ENCODE measurements at places on chromosomes 1 and 21.

DNA sequence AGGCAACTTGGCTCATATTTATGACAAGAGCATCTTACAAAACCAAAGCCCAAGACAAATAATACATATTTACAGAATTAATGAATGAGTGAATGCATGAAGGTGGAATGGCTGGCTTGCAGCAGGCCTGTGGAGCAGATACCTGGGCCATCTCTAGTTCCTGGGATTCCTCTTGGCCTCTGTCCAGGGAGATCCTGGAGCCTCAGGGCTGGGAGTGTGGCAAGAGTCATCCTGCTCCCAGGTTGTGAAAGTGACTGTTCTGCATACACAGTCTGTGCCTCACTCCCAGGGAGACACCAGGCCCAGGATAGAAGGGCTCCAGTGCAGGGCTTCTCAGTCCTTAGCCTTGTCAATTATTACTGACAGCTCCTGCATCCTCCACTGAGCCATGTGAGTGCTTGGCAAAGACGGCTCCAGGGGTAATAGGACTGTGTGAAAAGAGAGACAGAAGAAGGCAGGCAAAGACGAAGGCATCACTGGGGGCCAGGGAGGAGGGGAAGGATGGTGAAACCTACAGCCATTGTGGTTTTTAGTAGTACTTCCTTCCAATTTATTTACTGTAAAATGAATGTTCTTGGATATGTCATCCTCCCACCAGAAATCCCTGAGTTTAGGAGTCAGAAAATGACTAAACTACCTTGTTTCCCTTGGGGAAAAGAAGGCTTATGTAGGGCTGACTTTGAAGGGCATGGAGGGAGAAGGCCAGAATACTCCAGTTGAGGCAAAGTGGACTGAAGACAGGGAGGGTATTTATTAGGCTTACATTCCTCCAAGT lies 14.3 kb upstream of the KPRP start:
- DNase-seq: no peak

- DNase-seq: no peak
These were observed 22.3 kb downstream of the RGS13 start for GRCh38 chr1:192658255-192658654.

DNA sequence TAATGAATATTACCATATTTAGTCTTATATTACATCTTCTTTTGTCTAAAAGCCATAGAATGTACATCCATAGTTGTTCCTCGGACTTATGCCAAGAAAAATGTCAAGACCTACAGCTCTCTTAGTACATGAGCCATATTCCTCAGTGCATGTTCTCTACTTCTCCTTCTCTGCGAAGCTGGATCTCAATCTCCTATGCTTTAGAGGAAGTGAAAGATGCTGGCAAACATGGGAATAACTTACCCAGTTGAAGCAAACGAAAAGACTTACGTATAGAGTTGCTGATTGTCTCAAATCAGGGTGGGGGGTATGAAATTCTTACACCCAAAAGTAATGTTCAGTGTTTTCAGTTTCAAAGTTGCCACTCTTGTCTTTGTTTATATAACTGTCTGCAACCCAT lies 32.7 kb downstream of the OR13G1 start:
- DNase-seq: no peak

DNA sequence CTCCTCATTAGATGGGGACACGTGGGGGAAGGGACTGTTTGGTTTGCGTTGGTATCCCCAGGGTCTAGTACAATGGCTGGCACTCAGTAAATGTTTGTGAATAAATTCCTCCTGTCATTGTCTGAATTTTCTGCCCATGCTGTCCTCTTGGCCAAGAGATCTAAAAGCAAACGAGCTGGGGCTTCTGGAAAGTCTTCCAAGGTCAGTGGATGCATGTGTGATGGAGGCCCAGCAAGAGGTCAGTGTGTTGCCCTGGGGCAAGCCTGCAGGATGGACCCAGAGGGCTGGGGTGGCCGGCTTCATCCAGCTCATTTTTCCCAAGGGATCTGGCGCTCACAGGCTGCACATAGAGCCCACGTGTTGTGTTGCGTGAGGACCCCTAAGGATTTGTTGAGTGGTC lies 30.0 kb upstream of the JUN start:
- no peak for DNase-seq

GRCh38 chr1:191675856-191676783 lies 482.1 kb upstream of the RGS18 start:
- DNase-seq: no peak

GRCh38 chr1:27858949-27859576 lies 13.3 kb upstream of the THEMIS2 start:
- DNase-seq: no peak

DNA sequence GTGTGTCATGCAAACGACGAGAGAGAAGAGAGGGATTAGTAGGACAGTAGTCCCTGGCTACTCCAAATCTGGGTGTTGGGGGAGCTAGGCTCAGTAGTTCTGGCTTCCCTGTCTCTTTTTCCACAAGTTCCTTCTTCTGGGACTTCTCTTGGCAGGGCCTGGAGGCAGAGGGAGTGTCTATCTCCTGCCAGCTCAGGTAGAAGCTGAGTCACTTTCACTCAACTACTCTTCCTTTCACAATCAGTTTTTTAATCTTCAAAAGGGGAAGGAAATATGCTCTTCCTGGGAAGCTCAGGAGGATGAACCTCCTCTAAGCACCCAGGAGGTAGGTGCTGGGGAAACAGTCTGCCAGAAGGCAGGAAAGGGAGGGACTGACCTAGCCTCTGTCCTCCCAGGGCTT lies 35.2 kb upstream of the MAGOH start:
- no peak for DNase-seq

- DNase-seq: no peak
These were observed 77.1 kb downstream of the TOMM20 start for GRCh38 chr1:235051521-235051920.
